ENCODE measurements at places on chromosomes 6 and 20. TPM values are rescaled to one million over a fixed set of nuclear protein-coding genes. Genes with fewer than 3 reads are reported as not detected.
A peak's percentile ranks its signal among the peaks of the same experiment; 100 is the strongest.

- no peak for DNase-seq
These were observed 69.7 kb downstream of the DLL1 start for GRCh38 chr6:170221052-170221752.

DNA sequence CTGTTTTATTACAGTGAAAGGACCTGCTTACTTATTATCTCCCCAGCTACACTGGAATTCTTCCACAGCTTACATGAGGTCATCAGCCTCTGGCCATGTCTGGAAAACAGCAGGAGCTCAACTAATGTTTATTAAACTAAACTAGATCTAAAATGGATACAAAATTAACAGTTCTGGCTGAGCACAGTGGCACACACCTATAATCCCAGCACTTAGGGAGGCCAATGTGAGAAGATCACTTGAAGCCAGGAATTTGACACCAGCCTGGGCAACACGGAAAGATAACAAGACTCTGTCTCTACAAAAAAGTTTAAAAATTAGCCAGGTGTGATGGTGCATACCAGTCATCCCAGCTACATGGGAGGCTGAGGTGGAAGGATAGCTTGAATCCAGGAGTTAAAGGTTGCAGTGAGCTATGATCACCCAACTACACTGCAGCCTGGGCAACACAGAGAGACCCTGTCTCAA is 220.8 kb upstream of the MARCKS start:
- no peak for DNase-seq

GRCh38 chr20:22909436-22909835 is 125.7 kb upstream of the SSTR4 start:
- no peak for DNase-seq

DNA sequence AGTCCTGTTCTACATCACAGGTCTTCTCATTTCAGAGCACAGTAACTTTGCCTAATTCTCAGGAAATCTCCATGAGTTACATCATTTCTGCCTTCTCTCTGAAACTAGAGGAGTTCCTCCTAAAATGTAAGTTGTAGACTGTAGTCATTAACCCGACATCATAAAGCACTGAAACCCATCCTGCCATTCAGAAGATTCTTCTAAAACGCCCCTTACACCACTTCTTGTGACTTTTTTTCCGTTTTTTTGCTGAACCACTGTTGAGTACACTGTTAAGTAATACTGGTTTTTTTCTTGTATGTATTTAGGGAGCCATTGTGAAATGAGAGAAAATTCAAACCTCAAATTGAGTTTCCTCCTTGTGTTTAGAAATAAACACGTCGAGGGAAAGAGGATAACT is 117.3 kb downstream of the MAP3K4 start:
- no peak for DNase-seq

- peak; percentile 31 for DNase-seq
These were observed 51.8 kb downstream of the SCAND1 start for GRCh38 chr20:35902545-35902941.

DNA sequence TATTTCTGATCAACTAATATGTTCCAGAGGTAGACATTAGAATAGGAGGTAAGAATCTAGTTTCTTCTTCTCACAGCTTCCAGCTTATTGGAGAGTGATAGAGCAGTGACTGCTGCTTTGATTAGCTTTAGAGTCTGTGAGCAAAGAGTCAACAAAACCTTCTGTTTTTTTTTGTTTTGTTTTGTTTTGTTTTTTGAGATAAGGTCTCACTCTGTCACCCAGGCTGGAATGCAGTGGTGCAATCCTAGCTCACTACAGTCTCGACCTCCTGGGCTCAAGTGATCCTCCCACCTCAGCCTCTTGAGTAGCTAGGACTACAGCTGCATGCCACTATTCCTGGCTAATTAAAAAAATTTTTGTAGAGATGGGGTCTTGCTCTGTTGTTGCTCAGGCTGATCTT is 39.3 kb downstream of the TSBP1 start:
- no peak for DNase-seq

GRCh38 chr20:46649965-46650542 is 1.2 kb downstream of the SLC13A3 start:
- no peak for DNase-seq

DNA sequence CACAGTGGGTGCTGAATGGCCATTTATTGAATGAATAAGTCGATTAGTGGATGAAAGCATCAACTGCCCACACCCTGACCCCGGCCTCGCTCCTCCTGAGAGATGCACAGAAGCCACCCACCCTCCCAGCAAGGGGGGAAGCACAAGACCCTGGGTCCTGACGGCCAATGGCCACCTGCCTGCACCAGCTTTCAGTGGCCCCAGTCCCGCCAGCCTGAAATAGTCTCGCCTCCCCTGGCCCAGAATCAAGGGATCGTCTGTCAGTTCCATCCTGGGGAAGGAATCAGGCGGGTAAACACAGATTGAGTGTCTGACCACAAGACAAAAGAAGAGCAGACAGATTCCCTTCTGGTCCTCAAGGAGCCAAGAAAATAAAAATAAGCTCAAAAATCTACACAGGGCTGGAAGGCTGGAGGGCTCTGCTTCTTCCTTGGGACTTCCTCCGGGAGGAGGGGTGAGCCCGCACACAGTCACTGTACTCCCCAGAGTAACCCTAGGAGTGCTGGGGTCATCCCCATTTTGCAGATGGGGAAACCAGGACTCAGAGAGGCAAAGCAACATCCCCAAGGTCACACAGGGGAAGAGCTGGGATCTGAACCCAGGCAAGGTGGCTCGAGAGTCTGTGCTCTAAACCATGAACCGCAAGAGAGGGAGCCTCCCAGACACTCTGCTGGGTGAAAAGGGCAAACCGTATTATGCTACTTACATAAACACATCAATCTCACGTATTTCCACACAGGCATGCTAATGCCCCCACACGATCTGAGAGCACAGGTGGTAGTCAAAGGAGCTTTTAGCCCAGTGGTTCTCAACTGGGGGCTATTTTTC is 7.8 kb downstream of the PREX1 start:
- DNase-seq, result no peak

DNA sequence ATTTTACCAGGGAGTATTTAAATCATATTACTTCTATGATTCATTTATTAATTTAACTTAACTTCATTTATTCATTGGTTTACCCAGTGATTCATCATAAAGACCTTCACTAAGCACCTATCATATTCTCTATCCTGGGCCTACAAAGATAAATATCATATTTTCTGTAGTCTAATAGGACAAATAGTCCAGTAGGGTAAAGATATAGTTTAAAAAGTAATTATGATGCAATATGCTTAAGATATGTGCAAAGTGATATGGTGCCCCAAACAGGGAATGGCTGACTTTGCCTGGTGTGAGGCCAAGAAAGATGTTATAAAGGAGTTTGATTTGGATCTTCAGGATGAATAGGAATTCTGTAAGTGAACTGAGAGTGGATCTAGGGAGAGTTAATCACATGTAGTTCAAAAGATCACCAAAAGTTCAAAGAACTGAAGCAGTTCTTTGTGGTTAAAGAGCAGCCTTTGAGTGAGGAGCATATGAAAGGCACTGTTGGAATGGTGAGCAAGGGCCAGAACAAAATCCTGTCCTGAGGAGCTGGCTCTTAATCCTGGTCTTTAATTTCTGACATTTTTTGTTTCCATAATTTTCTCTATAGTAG is 45.5 kb downstream of the MLIP start:
- DNase-seq, result no peak

- no peak for DNase-seq
These were observed 5.7 kb upstream of the RPS6KA2 start for GRCh38 chr6:166632731-166633130.

DNA sequence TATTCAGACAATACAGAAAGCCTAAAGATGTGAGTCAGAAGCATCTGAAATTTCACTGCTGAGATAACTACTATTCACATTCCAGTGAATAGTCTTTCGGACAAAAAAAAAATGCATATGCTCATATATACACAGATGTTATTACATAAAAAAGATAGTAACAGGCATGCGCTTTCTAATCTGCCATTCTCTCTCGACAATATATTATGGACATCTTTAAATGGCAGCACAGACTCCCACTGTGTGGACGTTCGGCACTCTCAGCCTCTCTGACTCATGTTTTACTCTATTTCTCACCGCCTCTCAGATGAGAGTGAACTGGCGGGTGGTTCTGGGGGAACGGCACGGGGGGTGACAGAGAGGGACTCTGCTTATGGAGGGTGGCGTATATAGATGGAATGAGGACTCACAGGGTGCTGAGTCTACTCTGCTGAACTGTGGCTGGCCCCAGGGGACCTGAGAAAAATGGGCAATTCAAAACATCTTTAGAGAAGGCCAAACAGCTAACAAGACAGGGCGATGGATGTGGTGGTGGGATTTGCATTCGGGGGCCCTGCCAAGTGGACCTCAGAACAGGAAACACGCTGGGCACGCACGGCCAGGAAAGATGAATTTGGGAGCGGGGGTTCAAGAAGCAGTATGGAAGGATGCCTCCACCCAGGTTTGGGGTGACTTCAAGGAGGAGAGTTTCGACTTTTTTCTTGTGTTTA is 68.9 kb downstream of the MDGA1 start:
- DNase-seq, result no peak

DNA sequence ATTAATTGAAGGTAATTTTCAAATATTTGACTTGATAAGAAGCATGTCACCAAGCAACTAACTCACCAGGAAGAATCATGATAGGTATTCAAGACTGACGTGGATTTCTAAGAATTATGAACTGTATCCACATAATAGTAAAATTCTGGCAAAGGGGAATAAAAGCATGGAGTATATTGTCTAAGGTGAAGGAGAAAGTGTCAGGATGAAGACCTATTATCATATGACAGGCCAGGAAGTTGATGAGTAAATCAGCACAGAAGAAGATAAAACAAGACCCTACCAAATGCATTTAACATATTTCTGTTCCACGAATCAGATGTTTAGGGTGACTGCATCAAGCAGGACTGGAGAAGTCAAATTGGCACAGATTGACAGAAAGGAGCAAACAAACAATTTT is 362.7 kb upstream of the MMS22L start:
- DNase-seq, result no peak

DNA sequence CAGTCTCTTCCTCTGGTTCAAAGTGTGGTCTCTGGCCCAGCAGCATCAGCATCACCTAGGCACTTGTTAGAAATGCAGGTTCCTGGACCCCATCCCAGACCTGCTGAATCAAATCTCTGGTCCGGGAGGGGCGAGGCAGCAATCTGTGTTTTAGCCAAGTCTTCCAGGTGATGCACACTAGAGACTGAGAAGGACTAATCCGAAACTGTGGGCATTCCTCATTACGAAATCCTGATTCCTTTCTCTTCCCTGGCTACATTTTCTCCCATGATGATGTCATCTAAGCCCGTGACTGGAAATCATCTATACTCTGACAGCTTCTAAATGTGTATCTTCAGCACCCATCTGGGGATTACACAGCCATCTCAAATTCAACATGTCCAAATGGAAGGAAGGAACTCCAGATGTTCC is 39.7 kb upstream of the PRND start:
- peak; percentile 90 for DNase-seq

GRCh38 chr20:46539113-46539512 is 11.3 kb downstream of the OCSTAMP start:
- DNase-seq, result no peak

- no peak for DNase-seq
These were observed 79.4 kb downstream of the CEBPB start for GRCh38 chr20:50270034-50270395.

- DNase-seq, result no peak
These were observed 506.4 kb upstream of the JAG1 start for GRCh38 chr20:11180186-11180585.

DNA sequence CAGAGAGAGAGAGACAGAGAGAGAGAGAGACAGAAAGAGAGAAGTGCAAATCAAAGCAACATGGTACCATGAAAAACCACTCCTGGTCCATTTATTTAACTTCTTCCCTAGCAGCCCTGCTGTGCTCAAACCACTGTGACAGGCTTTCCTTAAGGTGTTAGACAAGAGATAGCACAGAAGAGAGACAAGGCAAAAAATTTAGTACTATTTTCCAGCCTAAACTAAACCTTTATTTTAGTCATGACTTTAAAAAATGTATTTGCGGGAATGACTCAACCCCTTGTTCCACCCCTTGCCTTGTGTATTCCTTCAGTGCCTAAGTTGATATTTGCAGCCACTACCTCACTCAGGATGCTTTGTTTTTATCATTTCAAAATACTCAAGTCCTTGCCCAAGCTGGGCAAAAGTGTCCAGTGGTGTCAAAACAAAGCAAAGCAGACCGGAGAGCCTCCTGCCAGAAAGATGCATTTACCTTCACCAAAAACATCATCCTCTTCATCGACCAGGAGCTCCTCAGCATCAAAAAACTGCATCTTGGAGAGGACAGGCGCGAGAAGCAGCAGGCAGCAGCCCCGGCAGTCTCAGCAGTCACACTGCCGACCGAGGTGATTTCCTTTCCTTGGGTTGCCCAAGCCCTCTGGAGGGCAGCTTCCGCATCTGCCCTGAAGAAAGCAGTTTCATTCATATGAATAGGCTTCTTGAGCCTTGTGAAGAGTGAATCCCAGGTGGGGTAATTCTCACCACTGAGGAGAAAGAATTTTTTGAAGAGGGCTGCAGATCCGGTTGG is at the start of gene RIPOR2:
Gene RIPOR2 (minus strand): TSS at position 595 of the 787 bp plus-strand sequence. CDS start 62 bp downstream, at position 533.
- no peak for DNase-seq

DNA sequence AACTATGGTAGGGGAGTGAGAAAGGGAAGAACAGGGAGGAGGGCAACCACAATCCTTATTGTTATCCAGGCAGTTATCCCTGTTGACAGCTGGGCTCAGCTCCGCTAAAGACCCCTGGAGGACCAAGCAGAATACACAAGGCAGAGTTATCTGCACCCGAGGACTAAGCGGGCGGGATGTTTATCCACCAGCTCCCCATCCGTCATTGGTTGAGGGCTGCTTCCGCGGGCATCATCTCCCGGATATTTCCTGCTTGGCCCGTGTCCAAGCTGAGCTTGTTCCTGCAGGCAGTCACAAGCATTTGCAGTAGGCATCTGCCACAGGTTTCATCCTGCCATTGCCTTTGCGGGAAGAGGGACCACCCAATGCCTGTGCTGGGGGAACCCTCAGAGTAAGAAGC is 102.1 kb downstream of the DLGAP4 start:
- DNase-seq, result peak; percentile 75

Gene NMBR
- total RNA-seq, result not detected

Gene BMP5
- not detected for total RNA-seq

Gene CPNE5
- total RNA-seq, result not detected

Gene CST5
- not detected for total RNA-seq

Gene ZNF76
- total RNA-seq, result 28.4 TPM

Gene WFDC10B
- not detected for total RNA-seq

Gene BRD2
- total RNA-seq, result 223 TPM

Gene ACSS1
- 0.83 TPM for total RNA-seq

Gene AVP
- total RNA-seq, result not detected

Gene ARFGEF3
- total RNA-seq, result 3.4 TPM

Gene SYNE1
- total RNA-seq, result 25.4 TPM
